ENCODE measurements at places on chromosomes 4 and X.

GRCh38 chr4:189787216-189788031 lies 153.2 kb upstream of the FRG1 start:
- no peak for DNase-seq

DNA sequence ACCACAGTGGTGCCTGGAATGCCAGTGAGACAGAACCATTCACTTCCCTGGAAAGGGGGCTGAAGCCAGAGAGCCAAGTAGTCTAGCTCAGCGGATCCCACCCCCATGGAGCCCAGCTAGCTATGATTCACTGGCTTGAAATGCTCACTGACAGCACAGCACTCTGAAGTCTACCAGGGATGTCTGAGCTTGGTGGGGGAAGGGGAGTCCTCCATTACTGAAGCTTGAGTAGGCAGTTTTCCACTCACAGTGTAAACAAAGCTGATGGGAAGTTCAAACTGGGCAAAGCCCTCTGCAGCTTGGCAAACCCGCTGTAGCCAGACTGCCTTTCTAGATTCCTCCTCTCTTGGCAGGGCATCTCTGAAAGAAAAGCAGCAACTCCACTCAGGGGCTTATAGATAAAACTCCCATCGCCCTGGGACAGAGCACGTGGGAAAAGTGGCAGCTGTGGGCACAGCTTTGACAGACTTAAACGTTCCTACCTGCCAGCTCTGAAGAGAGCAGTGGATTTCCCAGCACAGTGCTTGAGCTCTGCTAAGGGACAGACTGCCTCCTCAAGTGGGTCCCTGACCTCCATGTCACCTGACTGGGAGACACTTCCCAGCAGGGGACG lies 32.0 kb downstream of the NAP1L2 start:
- no peak for DNase-seq

DNA sequence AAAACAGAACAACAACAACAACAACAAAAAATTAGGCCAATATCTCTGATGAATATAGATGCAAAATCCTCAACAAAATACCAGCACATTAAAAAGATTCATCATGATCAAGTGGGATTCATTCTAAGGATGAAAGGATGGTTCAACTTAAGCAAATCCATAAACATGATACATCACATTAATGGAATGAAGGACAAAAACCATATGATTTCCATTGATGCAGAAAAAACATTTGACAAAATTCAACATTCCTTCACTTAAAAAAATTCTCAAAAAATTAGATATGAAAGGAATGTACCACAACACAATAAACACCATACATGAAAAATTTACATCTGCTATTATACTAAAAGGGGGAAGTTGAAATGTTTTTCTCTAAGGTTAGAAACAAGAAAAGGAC lies 103.3 kb downstream of the IL15 start:
- DNase-seq, result no peak

DNA sequence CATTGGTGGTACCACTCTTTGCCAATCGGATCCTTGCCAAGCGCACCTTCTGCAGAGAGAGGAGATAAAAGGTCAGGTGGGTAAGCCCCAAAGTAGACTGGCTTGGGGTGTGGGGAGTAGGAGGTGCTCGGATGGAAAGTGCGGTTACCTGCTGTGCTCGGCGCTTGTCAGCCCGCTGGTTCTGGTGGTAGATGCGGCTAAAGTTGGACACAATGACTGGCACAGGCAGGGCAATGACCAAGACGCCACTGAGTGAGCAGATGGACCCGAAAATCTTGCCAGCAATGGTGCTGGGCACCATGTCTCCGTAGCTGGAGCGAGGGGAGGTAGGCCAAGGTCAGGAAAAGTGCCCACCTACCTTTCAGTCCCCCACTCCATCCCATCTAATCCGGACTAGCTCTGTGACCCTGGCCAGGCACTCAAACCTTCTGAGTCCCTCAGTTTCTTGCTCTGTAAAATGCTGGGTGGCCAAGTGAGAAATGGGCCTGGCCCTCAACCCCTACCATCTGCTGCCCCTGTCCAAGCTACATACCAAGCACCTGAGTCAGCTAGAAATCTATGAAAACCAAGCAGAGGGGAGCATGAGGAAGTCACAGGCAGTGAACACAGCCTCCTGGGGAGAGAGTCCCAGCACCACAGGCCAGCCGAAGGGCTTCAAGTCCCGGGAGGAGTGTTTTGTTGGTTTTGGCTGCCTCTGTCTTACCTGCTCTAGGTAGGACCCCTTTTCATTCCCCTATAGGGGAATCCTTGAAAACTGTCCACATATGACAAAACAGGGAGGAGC lies 4.7 kb downstream of the KCND1 start:
- peak; percentile 47 for DNase-seq

GRCh38 chr4:140609548-140610425 lies 41.0 kb upstream of the UCP1 start:
- peak; percentile 50 for DNase-seq

DNA sequence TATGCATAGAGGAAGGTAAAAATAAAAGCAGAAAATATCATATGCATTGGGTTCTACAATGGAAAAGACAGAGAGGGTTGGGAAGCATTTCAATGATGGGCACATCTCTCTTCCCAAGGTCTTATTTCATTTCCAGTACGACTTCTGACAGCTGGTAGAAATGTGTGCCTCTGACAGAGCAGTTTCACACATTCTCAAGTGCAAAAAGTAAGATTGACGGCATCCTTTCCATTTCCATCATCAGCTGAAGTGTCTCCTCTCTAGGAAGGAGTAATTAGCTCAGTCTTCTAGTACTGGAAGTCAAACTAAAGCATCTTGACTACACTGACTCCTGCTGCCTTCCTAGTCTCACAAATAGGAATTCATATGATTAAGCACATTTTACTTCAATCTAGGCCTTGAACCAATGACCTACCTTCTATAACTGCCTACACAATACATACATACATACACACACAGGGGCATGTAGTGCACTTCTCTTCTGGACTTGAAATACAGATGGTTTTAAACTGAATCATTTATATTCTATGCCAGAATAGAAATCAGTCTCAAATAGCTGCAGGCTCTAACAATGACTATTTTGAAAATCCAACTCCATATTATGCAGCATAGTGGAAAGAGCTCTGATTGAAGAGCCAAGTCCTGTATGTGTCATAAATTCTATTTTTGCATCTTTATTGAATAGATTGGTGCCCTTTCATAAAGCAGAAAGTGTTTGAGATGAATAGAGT lies 473.4 kb downstream of the INPP4B start:
- DNase-seq, result no peak

DNA sequence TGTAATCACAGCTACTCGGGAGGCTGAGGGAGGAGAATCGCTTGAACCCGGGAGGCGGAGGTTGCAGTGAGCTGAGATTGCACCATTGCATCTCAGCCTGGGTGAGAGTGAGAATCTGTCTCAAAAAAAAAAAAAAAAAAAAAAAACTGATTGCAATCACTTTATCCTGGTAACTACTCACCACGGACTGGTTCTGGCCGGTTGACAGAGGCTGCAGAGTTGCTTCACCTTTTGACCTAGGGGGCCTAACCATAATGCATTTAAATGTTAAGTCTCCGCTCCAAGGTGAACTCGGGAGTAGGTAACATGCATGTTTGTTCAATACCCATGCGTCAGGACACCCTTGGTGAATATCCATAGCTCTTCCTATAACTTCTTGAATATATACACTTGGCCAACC lies 1.8 kb downstream of the PPP2R3B start:
- no peak for DNase-seq

DNA sequence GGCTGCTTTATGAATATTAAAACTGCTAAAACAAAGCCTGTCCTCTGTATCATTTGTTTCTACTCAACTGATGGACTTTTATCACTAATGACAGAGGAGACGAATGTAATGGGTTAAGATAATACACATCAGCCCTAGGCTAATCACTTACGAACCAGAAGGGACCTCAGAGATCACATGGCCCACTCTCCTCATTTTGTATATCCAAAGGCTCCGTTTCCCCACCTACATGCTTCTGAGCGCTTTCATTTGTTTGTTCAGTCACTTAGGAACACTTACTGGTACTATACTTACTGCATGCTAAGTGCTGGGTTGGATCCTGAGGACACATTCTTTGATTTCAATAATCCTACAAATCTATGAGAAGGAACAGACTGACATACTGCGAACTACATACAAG lies 169.3 kb downstream of the CEP135 start:
- DNase-seq, result no peak

- DNase-seq, result peak; percentile 31
Measured at GRCh38 chrX:152821145-152821765, 9.3 kb downstream of the CETN2 start.

DNA sequence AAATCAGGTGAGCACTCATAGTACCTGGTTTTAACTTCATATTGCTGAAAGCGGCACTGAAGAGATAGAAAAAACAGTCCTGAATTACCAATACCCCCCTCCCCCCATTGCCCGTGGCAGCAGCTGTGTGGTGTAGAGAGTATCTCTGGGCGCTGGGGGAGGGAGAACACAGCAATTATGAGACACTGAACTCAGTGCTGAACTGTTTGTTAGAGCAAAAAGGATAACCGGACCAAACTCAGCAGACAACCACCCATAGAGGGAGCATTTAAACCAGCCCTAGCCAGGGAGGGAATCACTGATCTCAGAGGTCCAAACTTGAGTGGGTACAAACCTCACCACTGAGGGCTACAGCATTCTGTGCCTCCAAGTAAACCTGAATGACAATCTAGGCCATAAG lies 457.4 kb upstream of the TEX13C start:
- no peak for DNase-seq

- DNase-seq, result no peak
Measured at GRCh38 chr4:3701736-3702560, 64.2 kb upstream of the ADRA2C start.

DNA sequence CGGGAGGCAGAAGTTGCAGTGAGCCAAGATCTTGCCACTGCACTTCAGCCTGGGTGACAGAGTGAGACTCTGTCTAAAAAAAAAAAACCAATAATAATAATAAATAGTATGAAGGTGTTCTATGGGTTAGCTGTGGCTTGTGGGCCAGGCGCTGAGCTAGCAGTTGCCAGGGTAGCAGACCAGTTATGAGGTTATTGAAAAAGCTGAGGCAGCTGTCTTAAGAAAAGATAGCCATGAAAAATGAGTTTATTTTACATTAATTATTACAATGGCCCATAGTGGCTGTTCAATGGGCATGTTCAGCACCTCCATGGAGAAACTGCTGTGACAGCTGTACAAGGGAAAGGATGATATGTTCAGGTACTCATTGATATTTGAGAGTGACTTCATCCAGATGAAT lies 13.3 kb upstream of the HSD17B10 start:
- no peak for DNase-seq

DNA sequence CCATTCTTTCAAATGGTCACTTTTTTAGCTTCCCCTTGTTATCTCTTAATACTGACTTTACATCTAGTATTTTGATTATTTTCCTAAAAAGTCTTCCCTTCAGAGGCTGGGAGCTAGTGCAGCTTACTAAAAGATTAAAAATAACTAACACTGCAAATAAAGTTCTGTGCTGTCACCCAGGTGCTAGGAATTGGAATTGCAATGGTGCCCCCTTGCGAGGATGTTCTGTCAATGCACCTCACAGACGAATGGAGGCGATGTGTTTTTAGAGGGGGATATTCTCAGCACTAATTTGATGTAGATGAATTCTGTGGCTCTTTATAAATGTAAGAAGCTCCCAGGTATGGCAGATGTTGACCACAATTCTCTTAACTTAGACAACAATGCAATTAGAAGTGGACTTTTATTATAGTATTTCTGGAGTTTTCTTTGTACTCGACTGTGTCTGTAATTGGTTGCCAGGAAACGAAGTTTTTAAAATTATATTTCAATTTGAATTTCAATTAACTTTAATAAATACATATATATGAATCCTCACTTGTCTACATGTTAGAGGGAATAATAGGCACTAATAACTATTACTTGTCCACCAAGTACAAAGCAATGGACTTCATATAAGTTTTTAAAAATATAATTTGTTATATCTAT lies 22.0 kb upstream of the SMIM31 start:
- peak; percentile 40 for DNase-seq

- DNase-seq, result no peak
Measured at GRCh38 chr4:152994038-152994437, 57.9 kb downstream of the FHDC1 start.
